CD4-positive, alpha-beta T cell (primary cell): ENCODE measurements at places on chromosomes 4 and X. TPM values are rescaled to one million over a fixed set of nuclear protein-coding genes. Genes with fewer than 3 reads are reported as not detected.

CXXC4 gene
- not detected for total RNA-seq

HERC5 gene
- 23.9 TPM for total RNA-seq

MTTP gene
- total RNA-seq, result not detected

CC2D2A gene
- not detected for total RNA-seq

TMEM156 gene
- 18.4 TPM for total RNA-seq

- no peak for DNase-seq
Measured at GRCh38 chrX:102712981-102713625, 855 bp downstream of the GPRASP2 start.

DNA sequence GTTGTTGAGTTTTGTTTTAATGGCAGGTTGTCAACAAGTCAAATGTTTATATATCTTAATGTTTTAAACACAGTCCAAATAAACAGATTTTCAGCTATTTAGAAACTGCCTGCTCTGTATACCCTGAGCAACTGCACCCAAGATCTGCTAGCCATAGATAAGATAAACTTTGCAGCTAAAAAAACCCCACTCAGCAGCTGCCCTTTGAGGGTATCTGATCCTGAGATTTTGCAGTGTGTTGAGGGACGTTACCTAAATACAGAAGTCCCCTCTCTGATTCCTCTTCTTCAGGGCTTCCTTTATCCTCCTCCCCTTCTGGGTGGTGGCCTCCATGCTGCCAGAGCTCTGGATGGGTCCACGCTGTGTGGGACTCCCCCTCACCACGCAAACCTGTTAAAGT lies 11.0 kb upstream of the FGG start:
- DNase-seq, result no peak

- no peak for DNase-seq
Measured at GRCh38 chrX:2523911-2524310, 23.1 kb upstream of the DHRSX start.

- peak; percentile 51 for DNase-seq
Measured at GRCh38 chrX:74015379-74016019, 288.5 kb upstream of the ZCCHC13 start.

- DNase-seq, result no peak
Measured at GRCh38 chr4:78217557-78217956, 160.4 kb downstream of the FRAS1 start.

DNA sequence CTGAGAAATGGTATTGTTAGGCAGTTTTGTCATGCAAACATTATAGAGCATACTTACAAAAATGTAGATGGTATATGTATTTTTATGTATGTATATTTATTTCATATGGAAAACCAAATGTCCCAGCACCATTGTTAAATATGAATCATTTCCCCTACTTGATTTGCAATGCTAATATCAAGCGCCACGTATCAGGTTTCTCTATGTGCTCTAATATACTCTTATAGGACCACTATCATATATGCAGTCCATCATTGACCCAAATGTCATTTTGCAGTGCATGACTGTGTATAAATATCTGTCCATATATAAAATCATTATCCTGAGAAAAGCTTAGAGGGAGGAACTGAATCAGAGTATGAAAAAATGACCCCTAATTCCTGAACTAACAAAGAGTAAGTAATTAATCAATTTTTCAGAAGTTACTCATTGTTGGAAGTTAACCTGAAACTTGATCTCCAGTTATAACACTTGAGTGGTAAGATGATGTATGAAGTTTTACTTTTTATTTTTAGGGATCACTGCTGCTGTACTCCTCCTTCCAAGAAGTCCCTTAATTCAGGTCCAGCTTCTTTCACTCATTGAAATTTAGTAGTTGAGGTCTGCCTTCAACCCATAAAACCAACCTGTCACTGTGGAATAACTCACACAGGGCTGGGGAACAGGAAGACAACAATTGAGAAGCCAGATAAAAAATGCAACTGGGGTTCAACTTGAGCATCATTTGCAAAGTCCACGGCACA lies 134.8 kb upstream of the LDB2 start:
- no peak for DNase-seq

- DNase-seq, result no peak
Measured at GRCh38 chrX:31547416-31547815, 475.6 kb upstream of the FTHL17 start.
